ENCODE measurements at places on chromosomes 5 and 9.

GRCh38 chr9:133974631-133975341 lies 17.3 kb downstream of the VAV2 start:
- DNase-seq, result no peak

- DNase-seq, result no peak
Measured at GRCh38 chr5:34685485-34686165, 29.5 kb downstream of the RAI14 start.

DNA sequence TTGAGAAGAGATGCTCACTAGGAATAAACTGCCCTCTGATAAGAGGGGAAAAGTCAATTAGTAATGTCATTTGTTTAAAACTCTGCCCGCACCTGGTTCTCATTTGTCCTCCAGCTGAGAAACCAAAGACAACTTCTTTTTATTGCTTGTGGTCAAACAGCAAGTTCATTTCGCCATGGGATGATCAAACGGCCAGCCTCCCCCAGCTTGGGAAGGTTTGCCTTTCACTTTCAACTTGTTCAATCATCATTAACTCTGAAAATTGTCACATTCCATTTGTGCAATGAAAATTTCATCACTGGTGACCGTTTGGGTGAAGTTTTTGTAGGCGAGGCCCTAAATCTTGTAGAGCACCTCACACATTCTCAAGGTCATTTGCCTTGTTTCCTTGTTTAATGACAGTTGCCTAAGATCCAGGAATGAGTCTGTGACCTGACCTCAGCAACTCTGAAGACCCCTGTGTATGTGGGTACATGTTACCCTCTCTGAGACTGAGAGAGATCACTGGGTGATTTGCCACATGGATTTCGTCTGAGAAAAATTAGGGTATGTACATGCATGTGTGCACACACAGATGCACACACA lies 117.7 kb downstream of the MARCHF3 start:
- DNase-seq, result no peak

DNA sequence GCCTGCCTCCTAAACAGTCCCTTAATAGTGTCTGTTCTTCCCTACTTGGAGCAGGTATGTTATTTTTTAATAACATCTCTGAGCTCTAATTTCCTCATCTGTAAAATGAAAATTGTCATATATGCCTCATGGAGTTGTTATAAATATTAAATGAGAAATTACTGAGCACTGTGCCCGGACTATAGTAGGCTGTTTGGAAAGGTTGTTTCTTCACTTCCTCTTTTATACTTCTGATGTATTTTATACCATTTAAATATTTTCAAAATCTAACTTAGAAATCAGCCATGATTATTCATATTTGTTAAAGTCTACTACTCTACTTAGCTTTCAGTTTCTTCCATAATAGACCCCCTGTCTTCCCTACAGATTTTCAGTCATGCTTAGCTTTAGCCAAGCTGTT lies 30.5 kb upstream of the HAPLN1 start:
- no peak for DNase-seq

GRCh38 chr5:75337366-75338021 lies 474 bp downstream of the HMGCR start:
- peak; percentile 8 for DNase-seq

GRCh38 chr5:476102-476813 lies 33.3 kb downstream of the EXOC3 start:
- no peak for DNase-seq

DNA sequence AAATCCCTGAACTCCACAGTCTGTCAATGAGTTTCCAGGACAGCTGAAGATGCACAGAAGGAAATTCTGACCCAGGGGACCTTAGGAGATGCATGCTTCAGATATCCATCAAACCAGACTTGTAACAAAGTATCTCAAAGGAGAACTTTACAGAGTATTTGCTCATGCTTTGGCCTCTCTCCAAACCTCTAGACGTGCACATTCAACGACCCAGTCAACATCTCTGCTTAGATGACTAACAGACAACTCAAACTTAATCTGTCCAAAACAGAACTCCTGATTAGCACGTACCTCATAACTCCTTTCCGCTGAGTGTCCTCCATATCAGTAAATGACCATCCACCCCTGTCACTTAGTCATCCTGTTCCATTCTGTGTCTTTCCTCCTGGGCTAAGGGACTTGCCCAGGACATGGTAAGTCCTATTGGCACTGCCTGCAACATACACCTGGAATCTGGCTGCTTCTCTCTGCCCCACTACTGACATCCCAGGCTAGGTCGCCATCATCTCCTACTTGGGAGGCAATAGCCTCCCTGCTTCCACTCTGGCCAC lies 107.4 kb downstream of the LMNB1 start:
- DNase-seq, result no peak

- no peak for DNase-seq
Measured at GRCh38 chr5:11452852-11453251, 451.4 kb downstream of the CTNND2 start.

DNA sequence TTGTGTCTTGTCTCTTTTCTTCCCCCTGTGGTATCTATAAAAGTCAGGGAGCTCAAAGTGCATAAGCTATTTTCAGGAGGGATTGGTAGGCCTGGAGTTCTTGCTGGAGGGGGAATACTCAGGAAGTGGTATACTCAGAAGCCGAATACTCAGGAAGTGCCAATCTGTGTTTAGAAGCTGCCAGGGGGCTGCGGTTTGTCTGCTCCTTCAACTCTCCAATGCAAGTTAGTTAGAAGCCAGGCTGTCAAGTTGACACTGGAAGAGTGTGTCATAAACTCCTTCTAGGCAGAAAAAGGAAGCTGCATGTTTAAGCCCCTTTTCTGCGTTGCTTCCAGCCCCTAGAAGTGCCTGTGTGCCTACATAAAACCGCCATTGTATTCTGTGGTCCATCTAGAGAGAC lies 366.5 kb downstream of the TAF11L14 start:
- DNase-seq, result no peak

DNA sequence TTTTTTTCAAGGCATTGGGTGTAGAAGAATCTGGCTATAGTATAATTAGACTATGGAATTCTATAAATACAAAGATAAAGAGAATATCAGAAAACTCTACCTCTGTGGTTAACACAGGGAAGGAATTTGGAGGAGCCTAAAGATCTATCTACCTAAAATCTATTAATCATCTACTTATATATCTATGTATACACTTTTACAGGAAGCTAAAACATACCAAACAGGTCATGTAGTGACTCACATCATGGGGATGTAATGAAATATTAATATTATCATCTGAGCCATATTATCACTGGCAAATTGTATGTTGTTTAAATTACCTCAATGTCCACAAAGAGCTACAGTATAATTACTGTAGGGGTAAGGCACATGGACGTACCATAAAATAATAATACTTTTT lies 1748.2 kb downstream of the EFNA5 start:
- no peak for DNase-seq

DNA sequence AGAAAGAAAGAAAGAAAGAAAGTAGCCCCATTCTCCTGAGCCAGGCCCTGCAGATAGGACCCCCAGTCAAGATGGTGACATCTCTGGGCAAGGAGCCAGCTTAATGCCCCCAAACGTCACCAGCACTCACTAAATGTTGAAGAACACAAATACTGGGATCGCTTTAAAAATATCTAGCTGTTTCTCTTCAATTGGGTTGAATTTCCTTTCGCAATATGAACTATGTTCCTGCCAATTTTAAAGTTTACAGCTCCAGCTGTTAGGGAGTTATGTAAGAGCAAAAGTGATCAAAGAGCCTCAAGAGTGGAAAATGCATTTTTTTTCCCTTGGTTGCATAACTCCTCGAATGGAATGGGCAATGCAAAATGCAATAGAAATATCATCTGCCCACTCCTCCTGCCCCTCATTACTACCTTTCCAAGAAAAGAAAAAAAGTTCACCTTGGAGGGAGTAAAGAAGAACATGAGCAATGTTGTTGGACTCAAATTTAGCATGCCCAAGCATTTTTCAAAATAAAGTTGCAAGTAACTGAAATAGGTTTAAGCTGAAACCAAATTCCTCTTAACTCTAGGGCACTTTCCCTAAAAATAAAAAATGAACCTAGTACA lies 244.2 kb upstream of the PIK3R1 start:
- DNase-seq, result no peak

- no peak for DNase-seq
Measured at GRCh38 chr5:97078958-97079743, 63.3 kb downstream of the LIX1 start.

DNA sequence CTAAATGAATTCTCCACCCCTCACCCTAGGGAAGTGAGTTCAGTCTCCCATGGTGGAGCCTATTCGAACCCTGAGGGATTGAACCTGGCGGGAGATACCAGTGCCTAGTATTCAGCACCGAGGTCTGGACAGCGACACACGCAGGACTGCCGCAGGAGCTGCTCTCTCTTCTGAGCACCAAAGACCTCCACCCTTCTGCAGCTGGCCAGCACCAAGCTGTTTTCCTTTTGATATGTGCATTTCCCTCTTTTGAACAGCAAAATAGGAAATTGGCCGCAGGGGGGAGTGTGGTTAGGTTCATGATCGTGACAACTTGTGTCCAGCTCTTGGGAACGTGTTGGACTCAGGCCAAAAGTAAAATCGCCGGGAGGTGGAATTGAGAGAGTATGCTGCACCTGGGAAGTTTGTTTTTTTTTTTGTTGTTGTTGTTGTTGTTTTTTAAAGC lies 1.2 kb upstream of the PCSK1 start:
- DNase-seq, result peak; percentile 72

DNA sequence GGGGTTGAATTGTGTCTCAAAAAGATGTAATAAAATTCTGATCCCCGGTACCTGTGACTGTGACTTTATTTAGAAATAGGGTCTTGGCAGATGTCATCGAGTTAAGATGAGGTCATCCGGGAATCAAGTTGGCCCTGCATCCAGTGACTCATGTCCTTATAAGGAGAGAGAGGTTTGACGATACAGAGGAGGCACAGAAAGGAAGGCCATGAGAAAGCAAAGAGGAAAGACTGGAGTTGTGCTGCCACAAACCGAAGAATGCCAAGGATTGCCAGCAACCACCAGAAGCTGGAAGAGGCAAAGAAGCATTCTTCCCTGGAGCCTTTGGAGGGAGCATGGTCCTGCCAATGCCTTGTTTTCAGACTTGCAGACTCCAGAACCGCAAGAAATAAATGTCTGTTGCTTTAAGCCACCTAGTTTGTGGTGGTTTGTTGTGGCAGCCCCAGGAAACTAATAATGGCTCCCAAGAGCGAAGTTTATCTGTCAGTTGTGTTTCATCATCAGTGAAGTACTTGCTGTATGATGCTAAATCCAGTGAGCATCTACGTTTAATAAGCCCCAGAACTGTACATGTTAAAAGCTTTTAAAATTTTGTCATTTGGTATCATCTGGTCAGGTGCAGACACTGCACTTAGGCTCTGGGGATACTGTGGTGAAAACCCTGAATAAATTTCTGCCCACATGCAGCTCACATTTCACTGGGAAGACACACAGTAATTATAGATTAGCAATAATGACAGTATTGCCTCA lies 114.8 kb downstream of the TLE4 start:
- no peak for DNase-seq

- no peak for DNase-seq
Measured at GRCh38 chr9:136642439-136642921, 20.2 kb upstream of the EGFL7 start.

DNA sequence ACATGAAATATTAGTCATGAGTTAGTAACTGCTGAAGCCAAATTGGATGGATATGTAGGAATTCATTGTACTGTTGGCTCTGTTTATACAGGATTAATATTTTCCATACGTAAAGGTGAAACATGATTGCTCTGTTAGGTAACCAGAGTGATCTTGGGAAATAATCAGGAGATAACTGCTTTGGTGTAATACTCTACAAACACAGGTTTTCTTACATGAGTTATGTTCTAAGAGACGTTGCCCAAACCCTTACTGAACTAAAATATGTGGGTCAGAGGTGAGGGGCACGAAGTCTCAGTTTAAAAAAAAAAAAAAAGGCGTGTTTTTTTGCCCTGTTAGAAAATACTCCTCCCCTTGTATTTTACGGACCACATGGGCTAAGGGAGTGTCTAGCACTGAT lies 7.8 kb downstream of the DNAJA1 start:
- DNase-seq, result no peak

DNA sequence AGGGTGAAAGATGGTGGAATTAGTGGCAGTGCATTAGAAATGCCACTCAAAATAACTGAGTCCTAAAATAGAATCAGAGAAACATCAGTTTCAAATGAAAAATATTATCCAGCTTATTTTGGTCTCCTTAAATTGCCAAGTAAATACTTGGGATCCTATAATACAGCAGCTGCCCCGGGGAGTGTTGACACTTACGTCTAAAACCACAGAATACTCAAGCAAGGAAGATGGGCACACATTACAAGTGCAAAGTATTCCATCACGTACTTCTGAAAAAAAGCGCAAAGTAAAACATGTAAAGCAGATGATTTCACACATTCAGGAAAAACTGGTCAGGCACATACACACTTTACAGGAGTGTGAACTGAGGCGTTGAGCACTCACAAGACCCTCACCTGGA lies 2.4 kb upstream of the ARHGEF37 start:
- no peak for DNase-seq

GRCh38 chr5:26807231-26808199 lies 230.9 kb downstream of the CDH9 start:
- no peak for DNase-seq

- DNase-seq, result no peak
Measured at GRCh38 chr5:133238426-133239205, 186.8 kb downstream of the HSPA4 start.

GRCh38 chr5:165508286-165508685 lies 2002.9 kb downstream of the MAT2B start:
- DNase-seq, result no peak

- no peak for DNase-seq
Measured at GRCh38 chr5:140182803-140183367, 7.9 kb downstream of the CYSTM1 start.

DNA sequence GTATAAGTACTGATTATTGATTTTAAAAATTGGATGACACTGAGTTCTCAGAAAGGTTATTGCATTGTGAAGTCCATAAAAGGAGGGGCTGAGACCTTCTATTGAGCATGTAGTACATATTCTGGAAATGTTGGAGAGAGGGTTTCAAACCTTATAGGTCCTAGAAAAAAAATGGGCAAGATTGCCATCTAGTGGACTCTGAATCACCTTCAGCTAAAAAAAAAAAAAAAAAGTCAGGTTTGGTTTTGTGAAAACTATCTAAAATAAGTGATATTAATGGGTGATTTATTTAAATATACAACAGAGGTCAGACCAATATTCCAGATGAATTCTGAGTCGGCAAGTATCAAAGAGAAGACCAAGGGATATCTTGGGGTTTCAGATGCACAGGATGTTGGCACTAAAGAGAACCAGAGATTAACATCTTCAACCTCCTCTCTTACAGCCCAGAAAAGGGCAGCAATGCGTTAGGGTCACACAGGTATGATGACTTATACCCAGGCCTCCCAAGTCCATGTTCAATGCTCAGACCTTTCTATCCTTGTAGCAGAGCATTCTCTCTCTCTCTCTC lies 109.8 kb upstream of the NMUR2 start:
- DNase-seq, result peak; percentile 22

Data from LoVo (cell line).